ENCODE measurements at places on chromosomes 6 and 20. TPM values are rescaled to one million over a fixed set of nuclear protein-coding genes. Genes with fewer than 3 reads are reported as not detected.

The TMEM170B gene
- 0.45 TPM for total RNA-seq

The CDKN1A gene
- total RNA-seq: 268 TPM

The SOBP gene
- 2.2 TPM for total RNA-seq

The CCN5 gene
- total RNA-seq: 533 TPM

The DYNLRB1 gene
- 61.2 TPM for total RNA-seq

The PSORS1C2 gene
- not detected for total RNA-seq

The CABLES2 gene
- 0.47 TPM for total RNA-seq

The OR12D3 gene
- not detected for total RNA-seq

The HLA-DMA gene
- 2.9 TPM for total RNA-seq

The WDR46 gene
- total RNA-seq: 112 TPM

The MCCD1 gene
- not detected for total RNA-seq

The CCN2 gene
- total RNA-seq: 981 TPM

The TRIM38 gene
- total RNA-seq: 6.8 TPM

The PRDM1 gene
- 2.2 TPM for total RNA-seq

The SMOC2 gene
- not detected for total RNA-seq
